ENCODE measurements at places on chromosomes 1 and 21.

GRCh38 chr1:160401487-160401805 lies 1.1 kb downstream of the VANGL2 start:
- no peak for DNase-seq

DNA sequence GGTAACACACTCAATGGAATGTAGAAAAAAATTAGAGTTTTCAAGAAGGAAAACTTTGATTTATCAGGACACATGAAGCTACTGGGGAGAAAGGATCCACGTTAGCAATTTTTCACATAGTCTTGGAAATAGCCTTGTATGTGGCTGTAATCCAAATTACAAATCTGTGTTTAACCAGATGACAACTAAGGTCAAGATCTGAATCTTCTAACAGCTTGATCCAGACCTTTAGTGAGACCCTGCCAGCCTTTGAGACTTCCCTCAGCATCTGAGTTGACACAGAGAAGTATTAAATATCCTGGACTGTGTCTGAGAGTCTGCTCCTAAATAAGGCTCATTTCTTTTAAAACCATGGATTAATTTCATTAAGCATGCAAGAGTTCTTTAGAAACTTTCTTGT lies 135.9 kb upstream of the KCNK2 start:
- DNase-seq = no peak

- no peak for DNase-seq
Observed at GRCh38 chr1:146035048-146035423, 13.5 kb upstream of the HJV start.

- DNase-seq = no peak
Observed at GRCh38 chr1:152029929-152030211, 6.9 kb downstream of the S100A11 start.

DNA sequence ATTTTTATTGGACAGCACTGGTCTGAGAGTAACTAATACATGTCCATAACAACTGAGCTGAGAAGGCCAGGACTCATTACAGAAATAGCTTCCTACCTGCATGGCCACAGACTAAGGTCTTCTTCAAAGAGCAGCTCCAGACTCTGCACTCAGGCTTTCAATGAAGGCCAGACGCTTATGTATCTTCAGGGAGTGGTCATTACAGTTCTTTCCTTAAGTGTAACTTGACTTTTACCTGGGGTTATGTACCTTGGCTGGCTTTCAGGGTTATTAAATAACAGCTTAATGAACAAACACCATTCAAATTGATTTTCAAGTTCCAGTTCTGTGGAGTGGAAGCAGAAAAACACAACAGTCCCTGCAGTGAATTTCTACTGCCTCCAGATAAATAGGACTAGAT lies 23.8 kb upstream of the SLC22A15 start:
- no peak for DNase-seq

GRCh38 chr1:225886159-225887029 lies 2.6 kb downstream of the LEFTY1 start:
- DNase-seq = no peak

DNA sequence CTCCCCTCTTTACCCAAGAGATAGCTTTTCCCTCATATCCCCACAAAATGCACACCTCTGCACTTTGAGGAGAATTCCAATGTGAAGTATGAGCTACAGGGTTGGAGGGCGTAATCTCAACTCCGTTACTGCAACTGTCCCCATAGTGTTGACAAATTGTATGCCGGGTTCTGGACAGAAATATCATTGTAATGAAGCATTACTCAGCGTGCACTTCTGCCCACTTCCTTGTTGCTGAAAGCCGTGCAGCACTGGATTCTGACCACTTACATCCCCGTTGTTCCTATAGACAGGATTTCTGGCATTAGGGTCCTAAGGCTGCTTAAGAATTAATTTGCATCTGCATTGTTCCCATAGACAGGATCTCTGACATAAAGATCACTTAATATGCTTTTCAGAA lies 205.6 kb downstream of the RHOU start:
- DNase-seq = no peak

DNA sequence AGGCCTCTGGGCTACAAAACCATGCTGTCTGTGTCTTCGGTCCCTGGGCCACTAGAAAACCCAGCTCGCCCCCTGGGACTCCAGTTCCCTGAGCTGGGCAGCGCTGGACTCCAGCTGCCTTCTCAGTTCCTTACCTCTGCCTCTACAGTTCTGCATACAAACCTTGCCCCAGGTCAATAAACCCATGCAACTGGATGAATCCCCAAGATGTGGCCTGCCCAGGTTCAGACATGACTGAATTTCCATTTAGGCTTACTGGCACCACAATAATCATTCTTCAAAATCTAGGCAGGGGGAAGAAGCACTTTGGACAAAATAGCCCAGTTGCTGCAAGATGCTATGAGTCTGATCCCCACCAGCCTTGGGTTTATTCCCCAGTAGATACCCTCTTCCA lies 159.5 kb downstream of the RRAGC start:
- no peak for DNase-seq

DNA sequence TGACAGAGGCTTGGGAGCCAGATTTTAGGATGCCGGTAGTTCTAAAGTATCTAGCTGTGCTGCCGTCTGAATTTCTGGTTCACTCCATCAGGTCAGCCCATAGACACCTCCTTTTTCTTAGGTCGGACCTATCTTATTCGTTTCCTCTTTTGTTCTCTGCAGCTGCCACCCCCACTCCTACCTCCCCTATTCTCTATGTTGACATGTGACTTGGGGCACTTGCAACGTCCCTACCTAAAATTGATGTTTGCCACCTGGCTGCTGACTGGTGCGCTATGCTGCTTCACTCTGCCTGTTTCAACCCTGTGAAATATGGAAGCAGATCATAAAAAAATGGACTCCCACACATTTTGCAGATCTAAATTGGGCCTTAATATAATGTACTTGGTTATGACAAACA lies 55.3 kb downstream of the PBX1 start:
- DNase-seq = no peak

DNA sequence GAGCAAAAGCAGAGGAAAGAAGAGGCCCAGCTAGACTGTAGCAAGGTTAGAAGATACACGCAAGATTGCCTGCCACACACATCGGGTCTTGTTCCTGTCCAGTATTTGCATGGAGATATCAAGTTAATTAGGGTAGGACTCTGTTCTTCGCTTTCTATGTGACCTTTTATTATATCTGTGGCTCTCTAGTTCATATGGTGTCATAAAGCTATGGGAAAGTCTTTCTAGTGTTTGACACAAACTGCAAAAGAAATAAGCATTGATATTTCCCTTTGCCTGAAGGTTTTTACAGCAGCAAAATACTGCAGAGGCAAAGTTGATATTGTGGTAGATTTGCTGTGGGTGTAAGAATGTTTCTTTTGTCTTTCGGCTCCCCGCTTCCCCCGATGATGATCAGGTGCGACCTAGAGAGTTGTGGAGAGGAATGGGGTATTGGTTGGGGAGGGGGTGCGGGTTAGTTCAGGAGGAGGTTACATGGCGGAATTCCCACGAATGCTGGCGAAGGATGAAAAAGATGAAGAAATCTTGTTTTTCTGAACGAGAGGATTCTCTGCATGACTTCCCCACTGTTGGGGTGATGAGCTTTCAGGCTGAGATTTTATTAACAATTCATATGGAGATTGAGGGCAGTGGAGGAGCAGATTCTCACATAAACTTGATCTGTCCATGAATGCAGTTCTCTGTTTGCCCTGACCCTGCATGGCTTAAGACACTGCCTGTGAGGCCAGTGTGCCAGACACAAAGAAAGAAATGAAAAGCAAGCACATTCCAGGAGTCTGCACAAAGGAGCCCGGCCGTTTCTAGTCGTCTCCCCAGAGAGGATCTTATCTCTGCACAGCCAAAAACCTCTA lies 550.2 kb downstream of the USP25 start:
- no peak for DNase-seq

GRCh38 chr1:156816561-156817328 lies at the start of gene SH2D2A:
TSS of gene SH2D2A (minus strand) at chr1:156816848. CDS start at chr1:156816708, 140 bp downstream.
- no peak for DNase-seq

- no peak for DNase-seq
Observed at GRCh38 chr1:35120458-35121133, 41.4 kb downstream of the ZMYM1 start.

DNA sequence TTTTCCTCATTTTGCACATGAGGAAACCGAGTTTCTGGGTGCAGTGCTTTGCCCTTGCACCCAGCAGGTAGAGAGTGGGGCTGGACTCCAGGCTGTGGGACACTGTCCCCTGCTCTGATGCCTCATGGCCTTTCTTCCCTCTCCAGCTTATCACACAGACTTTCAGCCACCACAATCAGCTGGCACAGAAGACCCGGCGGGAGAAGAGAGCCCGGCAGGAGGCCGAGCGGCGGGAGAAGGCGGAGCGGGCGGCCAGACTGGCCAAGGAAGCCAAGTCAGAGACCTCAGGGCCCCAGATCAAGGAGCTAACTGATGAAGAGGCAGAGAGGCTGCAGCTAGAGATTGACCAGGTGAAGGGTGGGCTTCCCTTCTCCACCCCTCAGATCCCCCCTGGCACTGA lies 19.0 kb downstream of the KDF1 start:
- DNase-seq = no peak

DNA sequence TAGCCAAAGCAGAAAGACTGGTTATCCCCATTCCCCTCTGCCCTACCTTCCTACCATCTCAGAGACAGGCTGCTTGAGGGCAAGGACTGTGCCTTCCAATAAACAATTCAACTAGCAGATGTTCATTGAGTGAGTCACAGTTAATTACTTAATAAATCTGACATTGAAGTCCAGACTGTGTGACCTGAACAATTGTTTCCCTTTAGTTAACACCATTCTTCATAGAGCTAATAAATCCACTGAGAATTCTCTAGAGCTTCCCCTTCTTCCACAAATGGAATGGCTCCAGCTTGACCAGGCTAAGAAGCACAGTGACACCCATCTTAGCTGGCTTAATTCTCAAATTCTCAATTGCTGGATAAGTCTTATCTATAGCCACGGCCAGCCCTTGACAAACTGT lies 61.9 kb upstream of the GJA5 start:
- DNase-seq = no peak

DNA sequence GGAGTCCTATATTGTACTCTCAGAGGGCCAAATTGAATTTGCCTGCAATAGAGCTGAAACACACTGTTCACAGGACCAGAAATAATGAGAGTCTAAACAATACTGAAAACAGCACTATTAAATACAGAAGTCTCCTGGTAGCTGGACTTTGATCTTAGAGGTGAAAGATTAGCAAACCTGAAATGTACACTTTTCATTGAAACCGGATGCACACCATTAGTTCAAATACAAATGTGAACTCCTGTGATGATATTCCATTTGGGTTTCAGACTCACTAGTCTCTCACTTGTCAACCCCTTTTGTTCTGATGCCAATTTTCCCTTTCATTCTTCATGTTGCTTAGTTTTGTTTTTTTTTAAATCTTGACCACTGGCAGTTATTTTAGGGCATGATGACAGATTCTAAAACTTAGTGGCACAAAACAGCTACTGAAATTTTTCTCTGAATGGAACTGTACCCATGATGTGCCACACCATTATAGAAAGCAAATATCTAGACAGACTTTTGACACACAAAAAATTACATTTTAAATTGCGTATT lies 5.9 kb upstream of the TNFSF4 start:
- DNase-seq = no peak

- no peak for DNase-seq
Observed at GRCh38 chr1:101142244-101142643, 94.6 kb upstream of the S1PR1 start.

DNA sequence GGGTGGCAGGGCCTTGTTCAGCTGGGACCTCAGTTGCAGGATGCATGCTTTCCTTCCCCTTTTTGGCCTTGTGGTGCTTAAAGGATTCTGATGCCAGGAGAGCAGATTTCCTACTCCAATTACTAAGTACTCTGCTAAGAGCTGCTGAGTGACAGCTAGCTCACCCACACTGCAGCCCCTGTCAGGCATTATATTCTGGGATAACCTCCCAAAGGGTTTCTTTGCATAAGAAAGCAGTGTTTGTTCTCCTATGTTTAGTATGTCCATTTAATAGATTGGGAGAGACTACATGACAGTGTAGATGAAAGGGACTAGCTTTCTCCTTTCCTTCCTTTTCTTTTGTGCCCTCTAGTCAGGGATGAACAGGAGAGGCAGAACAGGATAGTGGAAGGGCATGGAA lies 100.7 kb downstream of the FAM78B start:
- no peak for DNase-seq

DNA sequence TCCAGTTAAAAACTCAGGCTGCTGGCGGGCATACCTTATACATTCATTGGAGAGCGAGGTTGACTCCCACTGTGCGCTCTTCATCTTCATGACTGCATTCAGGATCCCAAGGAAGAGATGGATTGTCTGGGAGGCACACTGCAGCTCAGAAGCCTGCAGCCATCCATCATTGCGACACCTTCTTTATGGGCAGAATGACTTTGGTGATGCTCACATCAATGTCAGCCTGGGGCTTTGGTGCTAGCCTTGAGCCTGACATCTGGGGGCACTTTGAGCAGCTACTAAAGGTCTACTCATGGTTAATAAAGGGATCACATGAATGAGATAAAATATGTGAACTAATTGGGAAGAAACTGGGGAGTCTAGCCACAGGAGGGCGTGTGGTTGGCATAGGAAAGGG lies 229.3 kb downstream of the PRDM2 start:
- DNase-seq = no peak

DNA sequence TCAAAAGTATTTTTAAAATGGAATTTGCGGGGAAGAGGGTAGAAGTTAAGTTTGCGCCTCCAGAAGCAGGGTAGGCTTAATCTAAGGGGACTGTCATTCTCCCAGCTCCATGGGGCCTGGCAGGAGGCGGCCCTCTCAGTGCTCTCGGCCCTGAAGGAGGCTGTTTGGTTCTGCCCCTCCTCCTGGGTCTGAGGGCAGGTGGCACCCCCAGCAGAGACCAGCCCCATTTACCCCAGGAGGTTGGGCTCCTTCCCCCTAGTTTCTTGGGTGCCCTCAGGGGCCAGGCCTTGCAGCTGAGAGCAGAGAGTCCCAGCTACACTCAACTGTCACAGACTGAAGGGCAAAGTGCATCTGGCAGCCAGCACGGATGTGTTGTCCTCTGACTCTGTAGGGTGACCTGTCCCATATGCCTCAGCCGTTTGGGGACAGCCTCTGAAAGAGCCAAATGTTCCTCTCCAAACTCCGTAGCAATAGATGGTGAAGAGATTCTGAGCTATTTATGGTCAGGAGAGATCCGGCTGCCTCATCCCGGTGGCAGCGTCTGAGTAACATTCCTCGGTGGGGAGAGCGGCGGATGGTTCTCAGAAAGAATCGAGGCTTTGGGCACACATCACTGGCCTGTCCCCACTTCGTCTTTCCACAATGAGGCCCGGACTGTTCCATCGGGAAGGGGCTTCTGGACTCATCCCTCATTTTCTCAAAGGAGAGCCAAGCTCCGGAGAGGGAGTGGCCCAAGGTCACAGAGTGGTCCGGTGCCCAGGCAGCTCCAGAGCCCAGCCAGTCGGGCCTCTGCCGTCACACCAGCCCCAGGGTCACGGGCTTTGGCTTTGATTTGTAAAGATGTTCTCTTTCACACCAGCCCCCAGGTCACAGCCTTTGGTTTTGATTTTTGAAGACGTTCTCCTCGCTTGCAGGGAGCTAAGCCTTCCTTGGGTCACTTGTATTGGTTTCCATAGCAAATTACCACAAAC lies 424.2 kb upstream of the VAMP3 start:
- DNase-seq = no peak

GRCh38 chr1:15727021-15727420 lies 9.0 kb upstream of the SLC25A34 start:
- DNase-seq = no peak

GRCh38 chr1:103108376-103109150 lies at the start of gene COL11A1:
TSS of gene COL11A1 (minus strand) at chr1:103108522. CDS start at chr1:103108178, 344 bp downstream.
- no peak for DNase-seq

- DNase-seq = no peak
Observed at GRCh38 chr1:99445486-99445885, 181.2 kb downstream of the PLPPR4 start.
